ENCODE measurements at places on chromosomes 4 and X. TPM values are rescaled to one million over a fixed set of nuclear protein-coding genes. Genes with fewer than 3 reads are reported as not detected.

SSX2 gene
- total RNA-seq = not detected

NHS gene
- 11.1 TPM for total RNA-seq

SPIN2A gene
- 0.54 TPM for total RNA-seq

ZCCHC18 gene
- total RNA-seq = 0.76 TPM

GPR119 gene
- total RNA-seq = not detected

NDUFA1 gene
- total RNA-seq = 71.2 TPM

ARMCX4 gene
- 4.8 TPM for total RNA-seq
